ENCODE measurements at places on chromosomes 4 and X.
A peak's percentile ranks its signal among the peaks of the same experiment; 100 is the strongest.

GRCh38 chr4:119490335-119490734 lies 138.3 kb downstream of the PDE5A start:
- peak; percentile 2 for DNase-seq

GRCh38 chrX:13239272-13239671 lies 80.6 kb downstream of the ATXN3L start:
- no peak for DNase-seq

DNA sequence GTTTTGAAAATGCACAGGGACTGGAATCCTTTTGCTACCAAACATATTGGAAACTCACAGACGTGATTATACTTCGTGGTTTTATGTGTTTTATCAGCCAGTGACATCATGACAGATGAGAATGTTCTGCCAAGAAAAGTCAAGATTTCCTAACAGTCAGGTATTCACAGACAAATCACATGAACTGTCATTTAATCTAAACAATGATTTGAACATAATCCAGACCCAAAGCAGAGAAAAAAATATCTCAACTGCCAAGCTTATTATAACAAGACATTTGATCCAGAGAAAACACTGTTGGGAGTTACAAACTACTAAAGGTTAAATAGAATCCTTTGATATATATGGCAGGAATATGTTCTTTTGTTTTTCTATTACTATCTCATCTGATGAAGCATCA lies 635.9 kb upstream of the FRG1 start:
- DNase-seq = no peak

- no peak for DNase-seq
These were observed 6.0 kb upstream of the MAEA start for GRCh38 chr4:1283711-1284110.

DNA sequence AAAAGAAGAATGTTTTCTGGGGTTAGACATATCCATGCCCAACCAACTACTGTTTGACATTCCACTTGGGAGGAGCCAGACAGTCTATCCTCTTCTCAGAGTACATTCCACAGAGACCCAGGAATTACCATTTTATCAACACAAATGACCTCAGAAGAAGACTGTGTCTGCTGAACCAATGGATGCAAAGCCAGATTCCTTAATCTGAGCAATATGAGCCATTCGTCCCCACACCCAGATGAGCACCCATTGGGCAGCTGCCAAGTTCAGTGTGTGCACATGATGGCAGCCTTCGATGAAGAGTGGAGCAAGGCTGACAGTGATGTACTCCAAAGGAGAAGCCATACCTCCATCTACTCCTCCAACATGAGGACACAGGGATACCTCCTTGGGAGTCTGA lies 111.3 kb downstream of the ZNF674 start:
- no peak for DNase-seq

DNA sequence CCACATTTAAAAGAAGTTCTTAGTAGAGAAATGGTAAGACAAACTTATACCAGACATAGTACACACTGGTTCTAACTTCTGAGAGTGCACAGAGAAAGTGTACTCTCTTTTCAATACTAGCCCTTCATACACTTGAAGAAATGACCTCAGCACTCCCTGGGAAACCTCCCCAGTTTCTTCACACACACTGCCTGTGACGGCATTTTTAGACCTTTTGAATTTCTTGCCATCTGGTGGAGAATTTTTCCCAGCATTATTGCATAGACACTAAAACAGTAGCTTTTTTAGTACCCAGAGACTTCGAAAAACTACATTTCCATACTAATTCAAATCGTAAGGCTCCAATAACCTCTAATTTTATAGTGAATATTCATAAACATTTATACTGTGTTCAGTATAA lies 341.6 kb upstream of the MAOA start:
- no peak for DNase-seq

GRCh38 chr4:182907396-182907795 lies 9.8 kb downstream of the DCTD start:
- no peak for DNase-seq

DNA sequence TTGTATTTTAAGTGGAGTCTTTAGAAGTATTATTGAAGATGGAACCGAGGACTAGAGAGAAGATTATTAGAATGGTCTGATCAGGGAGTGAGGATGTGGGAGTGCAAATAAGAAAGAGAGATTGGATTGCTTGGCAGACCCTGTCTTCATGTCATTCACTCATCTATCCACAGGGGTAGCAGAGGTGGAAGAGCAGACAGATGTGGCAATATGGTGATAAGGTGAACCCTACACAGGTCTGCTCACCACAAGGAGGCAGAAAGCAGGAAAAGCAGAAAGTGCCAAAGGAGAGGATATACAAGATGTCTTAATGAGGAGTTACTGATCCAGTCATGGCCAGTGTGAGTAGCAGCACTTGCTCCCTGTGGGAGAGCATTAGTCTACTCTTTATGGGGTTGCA lies 129.4 kb downstream of the MAGEE2 start:
- no peak for DNase-seq

GRCh38 chrX:39869846-39870601 lies 227.7 kb downstream of the BCOR start:
- DNase-seq = peak; percentile 81

DNA sequence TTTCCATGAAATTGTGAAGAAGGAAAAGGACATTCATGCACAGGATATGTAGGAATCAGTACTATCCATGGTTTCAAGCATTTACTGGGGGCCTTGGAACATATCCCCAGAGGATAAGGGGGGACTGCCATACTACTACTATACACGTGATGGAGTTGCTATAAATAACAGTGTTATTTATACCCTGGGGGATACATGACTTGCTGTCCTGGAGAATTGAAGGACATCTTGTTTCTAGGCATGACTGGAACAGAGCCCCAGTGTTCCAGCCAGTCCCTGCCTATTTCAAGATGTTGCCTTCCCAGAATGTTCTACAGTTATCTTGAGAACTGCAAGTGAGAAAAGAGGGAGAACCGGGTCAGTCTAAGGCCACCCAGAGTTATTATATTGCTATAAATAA lies 39.6 kb upstream of the ZNF81 start:
- DNase-seq = no peak

- no peak for DNase-seq
These were observed 66.9 kb upstream of the ATP6AP2 start for GRCh38 chrX:40513835-40514234.

DNA sequence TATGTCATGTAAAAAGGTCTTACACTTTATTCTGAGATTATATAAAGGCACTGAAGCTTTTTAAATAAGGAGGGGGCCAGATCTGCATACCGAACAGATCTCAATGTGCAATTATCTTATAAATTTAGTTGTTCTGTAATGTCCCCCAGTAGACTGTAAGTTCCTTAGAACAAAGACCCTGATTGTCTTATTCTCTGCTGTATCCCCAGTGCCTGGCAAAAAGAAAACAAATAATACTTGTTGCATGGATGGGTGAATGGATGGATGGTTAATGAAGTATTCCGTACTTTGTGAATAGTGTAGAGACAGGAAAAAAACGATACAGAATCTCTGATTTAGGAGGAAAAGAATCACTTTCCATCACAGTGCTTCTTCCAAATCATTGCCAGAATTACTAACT lies 141.5 kb downstream of the CHM start:
- no peak for DNase-seq
